ENCODE measurements at places on chromosomes 12 and 14. TPM values are rescaled to one million over a fixed set of nuclear protein-coding genes. Genes with fewer than 3 reads are reported as not detected.
A peak's percentile ranks its signal among the peaks of the same experiment; 100 is the strongest.

DNA sequence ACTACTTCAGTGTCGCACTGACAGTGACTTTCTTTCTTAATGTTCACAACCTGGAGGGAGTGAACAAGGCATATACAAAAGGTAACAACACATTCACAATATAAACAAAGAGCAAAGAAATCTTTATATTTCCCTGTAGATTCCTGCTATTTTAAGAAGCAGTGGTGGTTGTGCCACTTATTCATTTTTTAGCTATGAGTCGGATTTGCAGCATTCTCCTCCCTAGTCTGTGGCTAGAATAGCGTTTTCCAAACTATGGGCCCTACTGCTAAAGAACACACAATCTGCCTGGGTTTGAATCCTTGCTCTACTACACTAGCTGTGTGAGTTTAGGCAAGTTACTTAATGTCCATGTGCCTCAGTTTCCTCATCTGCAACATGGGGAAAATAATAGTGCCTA lies 18.6 kb upstream of the MDM1 start:
- peak; percentile 59 for DNase-seq
- H3K4me1 ChIP-seq = peaks cover 13% of the 10 kb centered on the region
- no peaks in the 10 kb centered on the region for H3K36me3 ChIP-seq
- H3K27me3 ChIP-seq = no peaks in the 10 kb centered on the region

- no peaks in the 10 kb centered on the region for H3K36me3 ChIP-seq
- H3K27ac ChIP-seq = no peak overlapping the region
- no peak for DNase-seq
- H3K4me1 ChIP-seq = no peaks in the 10 kb centered on the region
- H3K27me3 ChIP-seq = peaks cover 2% of the 10 kb centered on the region
Measured at GRCh38 chr12:7877420-7877819, 4.7 kb upstream of the SLC2A14 start.

Gene CLEC1B
- not detected for total RNA-seq

- peaks cover 12% of the 10 kb centered on the region for H3K4me1 ChIP-seq
- no peaks in the 10 kb centered on the region for H3K27me3 ChIP-seq
- H3K36me3 ChIP-seq = no peaks in the 10 kb centered on the region
- H3K27ac ChIP-seq = no peak overlapping the region
Measured at GRCh38 chr12:47870175-47870781, 34.5 kb downstream of the VDR start.

- no peak overlapping the region for H3K4me3 ChIP-seq
- no peaks in the 10 kb centered on the region for H3K36me3 ChIP-seq
- no peak for DNase-seq
Measured at GRCh38 chr14:41257476-41257875, 349.2 kb upstream of the LRFN5 start.

Gene NGB
- not detected for total RNA-seq

- no peaks in the 10 kb centered on the region for H3K27me3 ChIP-seq
- peaks cover 8% of the 10 kb centered on the region for H3K36me3 ChIP-seq
- H3K27ac ChIP-seq = peak overlapping the region; percentile 35
- no peaks in the 10 kb centered on the region for H3K4me1 ChIP-seq
- no peak overlapping the region for H3K4me3 ChIP-seq
- peak; percentile 97 for DNase-seq
Measured at GRCh38 chr12:100058482-100059029, 73.8 kb upstream of the ANKS1B start.

DNA sequence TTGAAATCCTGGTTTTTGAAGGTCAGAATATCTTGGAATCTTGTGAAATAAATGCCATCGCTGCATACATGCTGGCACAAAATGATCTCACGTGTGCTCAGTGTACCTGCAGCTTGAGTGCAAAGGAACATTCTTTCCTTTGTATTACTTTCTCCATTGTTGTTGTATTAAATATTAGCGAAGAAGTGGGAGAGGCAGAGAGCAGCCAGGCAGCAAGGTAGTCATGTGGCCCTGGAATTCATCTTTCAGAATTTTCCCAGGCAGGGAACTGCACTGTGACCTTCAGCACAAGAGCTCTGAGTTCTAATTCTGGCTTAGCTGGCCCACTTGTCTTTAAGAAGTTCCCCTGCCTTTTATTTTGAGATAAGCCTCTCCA lies 145.5 kb downstream of the PRKCH start:
- no peak overlapping the region for H3K4me3 ChIP-seq
- H3K36me3 ChIP-seq = no peaks in the 10 kb centered on the region
- DNase-seq = no peak
